ENCODE measurements at places on chromosomes 4 and X.

GRCh38 chr4:176358083-176358469, 38.3 kb downstream of the SPCS3 start:
- no peak for DNase-seq

- DNase-seq = no peak
Observed at GRCh38 chr4:176193938-176194337, 1.4 kb downstream of the SPATA4 start.

DNA sequence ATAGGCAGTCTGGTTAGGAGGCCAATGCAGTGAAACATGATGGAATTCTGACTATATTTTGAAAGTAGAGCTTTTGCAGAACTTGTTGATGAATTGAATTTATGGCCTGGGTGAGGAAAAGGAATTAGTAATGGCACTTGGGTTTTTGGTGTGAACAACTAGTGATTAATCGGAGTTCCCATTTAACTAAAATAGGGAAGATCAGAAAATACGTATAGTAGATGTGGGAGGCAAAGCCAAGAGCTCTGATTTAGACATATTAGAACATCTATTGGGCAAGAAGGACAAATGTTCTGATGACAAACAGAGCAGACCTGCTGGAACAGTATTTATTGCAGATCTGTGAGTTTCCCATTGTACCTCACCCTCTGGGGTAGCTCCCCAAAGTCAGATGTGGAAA, 12.3 kb upstream of the NDP start:
- DNase-seq = peak; percentile 28

- DNase-seq = no peak
Observed at GRCh38 chrX:83658731-83659130, 150.6 kb downstream of the POU3F4 start.

DNA sequence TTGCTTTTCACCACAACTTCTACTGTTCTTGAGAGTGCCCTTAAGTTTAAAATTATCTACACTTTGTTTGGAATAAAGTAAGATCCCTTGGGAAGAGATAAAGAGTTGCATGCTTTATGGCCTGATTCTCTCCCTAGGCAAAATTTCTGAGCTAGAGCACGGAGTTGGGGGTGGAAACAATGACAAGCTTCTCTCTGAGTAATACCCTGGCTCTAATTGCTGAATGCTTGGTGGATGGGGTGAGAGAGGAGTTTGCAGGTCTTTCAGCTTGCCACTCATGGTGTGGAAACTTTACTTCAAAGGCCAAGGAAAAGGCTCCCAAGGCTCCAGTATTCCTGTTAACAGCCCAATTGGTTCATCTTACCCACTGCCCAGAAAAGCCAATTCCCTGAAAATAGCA, 26.1 kb upstream of the PRDM8 start:
- DNase-seq = no peak

GRCh38 chr4:3168029-3168428, 80.9 kb upstream of the MSANTD1 start:
- DNase-seq = no peak

- no peak for DNase-seq
Observed at GRCh38 chr4:107278791-107279483, 242.8 kb upstream of the DKK2 start.

GRCh38 chr4:89158884-89159503, 47.7 kb downstream of the TIGD2 start:
- DNase-seq = peak; percentile 33

DNA sequence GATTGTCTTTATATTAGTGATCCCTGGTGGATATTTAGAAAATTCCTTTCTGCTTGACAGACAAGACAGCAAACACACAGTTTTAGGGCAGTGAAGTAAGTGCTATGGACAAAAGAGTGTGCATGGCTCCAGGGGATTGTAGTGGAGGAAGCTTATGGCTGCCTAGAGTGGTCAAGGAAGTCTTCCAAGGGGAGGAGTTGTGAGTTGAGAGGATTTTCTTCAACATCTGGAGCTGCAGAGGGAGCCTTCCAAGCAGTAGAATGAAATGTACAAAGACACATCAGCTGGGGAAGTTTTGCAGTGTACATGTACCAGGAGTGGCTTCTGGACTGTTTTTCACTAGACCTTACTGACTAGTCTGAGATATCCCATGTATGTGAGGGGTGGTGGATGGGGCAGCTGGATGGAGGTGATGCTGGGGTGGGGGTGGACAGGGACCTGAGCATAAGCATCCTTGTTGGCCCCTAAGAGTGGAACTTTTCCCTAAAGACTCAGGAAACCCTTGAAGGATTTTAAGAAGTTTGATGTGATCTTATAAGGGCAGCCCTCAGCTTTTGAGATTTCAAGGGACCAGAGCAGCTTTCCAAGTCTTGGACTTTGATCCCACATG, 160.5 kb upstream of the TAPT1 start:
- DNase-seq = no peak

DNA sequence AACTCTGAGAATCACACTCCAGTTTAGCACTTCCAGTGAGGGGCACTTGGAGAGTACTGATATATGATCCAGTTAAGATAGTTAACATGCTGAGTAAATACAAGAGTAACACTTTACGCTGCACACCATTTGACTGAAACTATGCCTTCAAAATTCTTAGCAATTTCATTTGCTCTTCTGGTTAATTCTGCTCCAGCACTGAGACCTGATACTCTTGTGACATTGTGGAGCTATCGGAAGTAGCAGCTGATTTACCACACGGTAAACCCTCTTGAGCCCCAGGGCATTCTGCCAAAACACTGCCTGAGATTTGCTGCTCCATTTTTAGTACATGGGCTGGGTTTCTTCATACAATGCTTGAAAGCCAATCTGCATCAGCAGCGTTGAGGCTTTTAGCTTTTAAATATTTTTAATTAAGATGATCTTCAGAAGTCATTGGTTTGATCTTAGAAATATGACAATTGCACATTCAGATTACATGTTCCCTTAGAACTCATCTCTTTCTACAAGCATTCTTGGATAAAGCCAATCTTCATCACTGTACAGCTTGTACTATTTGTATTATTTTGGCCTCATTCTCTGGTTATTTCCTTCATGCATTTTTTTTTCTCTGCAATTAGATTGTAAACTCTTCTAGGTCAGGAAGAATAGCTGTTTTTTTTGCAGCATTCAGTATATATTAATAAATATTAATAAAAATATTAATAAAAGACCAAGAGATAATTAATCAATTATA, 67.8 kb upstream of the ETNPPL start:
- DNase-seq = no peak

DNA sequence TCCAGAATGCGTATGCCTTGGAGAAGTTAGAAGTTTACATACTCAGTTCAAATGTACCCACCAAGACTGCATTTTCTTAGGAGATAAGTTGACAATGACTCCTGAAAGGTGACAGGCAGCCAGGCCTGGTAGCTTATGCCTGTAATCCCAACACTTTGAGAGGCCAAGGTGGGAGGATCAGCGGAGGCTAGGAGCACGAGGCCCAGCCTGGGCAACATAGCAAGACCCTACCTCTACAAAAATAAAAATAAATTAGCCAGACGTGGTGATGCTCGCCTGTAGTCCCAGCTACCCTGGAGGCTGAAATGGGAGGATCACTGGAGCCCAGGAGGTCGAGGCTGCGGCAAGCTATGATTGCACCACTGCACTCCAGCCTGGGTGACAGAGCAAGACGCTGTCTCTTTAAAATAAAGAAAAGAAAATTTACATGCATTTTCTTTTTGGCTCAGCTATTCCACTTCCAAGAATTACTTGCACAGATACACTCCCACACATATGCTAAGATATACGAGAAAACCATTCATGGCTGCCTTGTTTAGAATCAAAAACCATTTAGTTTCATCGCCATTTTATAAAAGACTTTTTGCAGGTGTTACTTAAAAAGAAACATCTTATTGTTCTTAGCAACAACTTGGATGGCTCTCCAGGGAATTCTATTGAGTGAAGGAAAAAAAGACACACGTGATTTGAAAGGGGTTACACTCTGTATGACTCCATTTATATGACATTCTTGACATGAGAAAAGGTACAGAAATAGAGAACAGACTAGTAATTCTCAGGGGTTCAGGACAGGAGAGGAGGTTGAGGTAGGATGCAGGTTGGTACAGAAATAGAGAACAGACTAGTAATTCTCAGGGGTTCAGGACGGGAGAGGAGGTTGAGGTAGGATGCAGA, 66.3 kb downstream of the DHRSX start:
- DNase-seq = no peak

DNA sequence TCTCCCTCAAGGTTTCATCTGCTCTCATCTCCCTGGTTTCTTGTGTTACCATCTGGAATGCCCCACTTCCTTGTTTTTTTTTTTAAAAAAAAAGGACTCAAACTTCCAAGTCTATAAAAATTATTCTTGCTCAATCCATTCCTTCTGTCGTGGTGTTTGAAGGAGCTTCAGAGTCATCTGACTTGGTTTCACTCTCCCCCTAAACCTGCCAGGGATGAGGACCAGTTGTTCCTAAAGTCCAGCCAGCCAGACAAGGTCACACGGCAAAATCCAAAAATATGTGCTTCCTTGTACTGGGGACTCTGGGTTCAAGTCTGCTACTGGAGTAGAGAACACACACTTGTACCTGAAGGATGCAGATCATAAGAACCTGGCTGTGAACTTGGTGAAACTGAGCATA, 84.5 kb upstream of the GPM6B start:
- no peak for DNase-seq

DNA sequence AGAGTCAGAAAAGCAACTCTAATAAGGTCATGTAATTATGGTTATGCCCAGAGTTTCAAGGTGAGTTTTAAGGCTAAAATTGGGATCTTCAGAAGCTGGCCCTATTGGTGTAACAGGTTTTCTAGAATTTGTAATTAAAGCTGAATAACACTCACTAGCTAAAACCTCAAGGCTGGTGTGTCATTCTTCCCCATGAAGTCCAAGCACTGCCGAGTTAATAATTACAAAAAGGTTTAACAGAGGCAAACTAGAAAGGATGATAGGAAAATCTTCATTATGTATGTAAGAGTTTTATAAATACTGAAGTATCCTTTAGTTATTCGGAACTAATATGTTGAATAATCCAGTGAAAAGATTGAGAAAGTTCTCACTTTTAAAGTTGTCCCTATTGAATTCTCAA, 34.3 kb downstream of the MXRA5 start:
- no peak for DNase-seq

DNA sequence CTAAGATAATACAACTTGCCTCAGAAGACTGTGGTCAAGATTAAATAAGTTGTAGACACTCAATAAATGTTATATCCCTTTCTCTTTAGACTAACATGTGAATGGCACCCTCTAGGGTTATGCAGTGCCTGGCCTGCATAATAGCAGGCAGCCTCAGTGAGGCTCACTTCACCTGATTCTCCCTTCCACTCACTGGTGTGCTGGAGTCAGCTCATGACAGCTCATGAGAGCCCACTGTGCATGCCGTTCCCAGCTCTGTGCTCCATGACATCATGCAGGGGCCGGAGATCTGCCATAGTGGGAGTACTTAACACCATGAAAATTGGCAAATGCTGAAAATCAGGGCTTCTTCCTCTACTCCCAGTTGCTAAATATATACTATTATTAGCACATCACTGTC, 64.5 kb downstream of the TEC start:
- no peak for DNase-seq

DNA sequence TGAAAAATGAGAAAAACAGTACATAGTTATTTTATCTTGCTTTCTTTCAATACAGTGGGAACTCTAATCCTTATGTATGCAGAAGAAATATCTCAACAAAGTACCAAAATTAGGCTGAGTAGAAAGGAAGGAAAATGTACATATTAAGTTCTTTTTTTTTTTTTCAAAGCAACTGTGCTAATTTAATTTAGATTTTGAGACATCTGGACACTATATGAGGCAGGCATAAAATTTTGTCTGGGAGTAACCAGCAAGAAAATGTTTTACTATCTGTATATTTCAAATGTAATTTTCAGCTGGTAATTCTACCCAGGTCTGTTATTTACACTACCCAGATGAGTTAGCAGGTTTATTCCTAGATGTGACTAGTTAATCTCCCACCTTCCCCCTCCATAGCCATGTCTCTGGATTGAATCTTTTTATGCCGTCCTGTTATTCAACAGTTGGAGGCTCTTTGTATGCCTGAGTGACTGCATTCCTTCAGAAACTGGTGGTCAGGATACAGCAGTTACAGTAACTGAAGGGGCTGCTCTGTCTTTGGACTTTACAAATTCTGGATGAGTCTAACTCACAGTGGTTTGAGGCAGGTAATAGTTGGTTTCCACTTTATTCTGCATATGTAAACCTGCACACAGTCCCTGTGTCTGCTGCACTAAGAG, 633.6 kb downstream of the PCDH18 start:
- no peak for DNase-seq

DNA sequence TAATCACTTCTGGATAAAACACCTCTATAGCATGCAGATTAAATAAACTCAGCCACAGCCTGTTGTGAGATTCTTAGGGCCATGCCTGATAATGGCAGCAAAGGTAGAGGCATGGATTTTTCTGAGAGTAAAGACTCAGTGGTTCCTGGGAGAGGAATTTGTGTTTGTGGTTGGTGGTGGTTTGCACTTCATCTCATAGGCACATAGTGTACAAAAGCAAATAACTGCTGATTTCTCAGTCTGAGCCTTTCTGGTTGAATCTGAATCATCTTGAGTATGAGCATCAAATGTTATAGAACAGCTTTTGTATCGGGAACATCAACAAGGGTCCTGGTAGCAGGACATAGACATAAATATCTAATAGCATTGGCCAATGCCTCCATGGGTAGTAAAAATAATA, 274.3 kb downstream of the FRMPD4 start:
- DNase-seq = no peak

GRCh38 chr4:74369855-74370254, 4.9 kb downstream of the EREG start:
- peak; percentile 41 for DNase-seq

DNA sequence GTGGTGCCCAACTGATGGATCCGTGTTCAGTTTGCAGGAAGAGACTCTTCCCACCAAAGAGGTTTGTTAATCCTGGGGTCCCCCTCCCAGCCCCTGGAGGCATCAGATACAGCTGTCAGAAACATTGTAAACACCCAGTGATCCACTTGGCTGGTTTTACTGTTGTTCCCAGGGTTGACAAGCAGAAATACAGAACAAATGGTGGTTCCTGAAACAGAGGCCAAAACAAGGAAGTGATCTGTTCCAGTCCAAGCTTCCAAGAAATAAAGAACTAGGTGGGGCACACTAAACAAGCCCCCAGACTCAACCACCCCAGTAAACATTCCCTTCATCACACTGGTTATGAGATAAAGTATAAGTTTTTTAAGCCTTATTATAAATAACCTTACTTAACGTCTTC, 1.4 kb downstream of the TMLHE start:
- peak; percentile 12 for DNase-seq

GRCh38 chrX:9163214-9163709, 129.3 kb upstream of the FAM9B start:
- DNase-seq = no peak

DNA sequence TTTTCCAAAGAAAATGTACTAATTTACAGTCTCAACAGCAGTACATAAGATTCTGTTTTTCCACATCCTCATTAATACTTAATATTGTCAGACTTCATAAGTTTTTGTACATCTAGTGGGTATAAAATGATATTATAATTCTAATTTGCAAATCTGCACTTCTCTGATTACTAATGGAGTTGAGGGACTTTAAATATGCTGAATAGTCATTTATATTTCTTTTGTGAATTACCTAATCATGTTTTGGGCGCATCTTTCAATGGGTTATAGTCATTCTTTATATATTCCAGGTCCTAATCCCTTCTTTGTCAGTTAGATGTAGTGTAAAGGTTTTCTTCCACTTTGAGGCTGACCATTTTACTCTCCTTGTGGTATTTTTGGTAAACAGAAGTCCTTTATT, 96.1 kb downstream of the KDR start:
- no peak for DNase-seq
